D721Med (cell line): ENCODE measurements at places on chromosomes 2 and 18.

DNA sequence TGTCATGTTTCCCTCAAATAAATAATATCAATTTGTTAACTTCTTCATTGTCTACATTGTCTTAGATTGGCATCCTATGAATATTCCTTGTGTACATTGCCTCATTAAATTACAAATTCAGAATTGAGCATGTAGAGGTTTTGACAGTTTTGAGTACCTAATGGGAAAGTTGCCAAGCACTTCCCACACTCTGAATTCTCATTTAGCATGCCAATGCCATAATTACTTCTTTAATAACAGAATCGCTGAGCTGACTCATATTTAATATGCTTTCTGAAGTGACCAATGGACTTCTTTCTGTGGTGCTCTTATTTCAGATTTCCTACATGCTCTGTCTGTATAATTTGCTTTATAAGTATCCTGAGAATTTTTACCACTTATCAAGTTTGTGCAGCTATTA lies 114.4 kb upstream of the NOL4 start:
- no peak for DNase-seq

GRCh38 chr2:232292395-232293154 lies 86.0 kb upstream of the ALPP start:
- no peak for DNase-seq

GRCh38 chr2:113967272-113967671 lies 77.4 kb downstream of the ACTR3 start:
- no peak for DNase-seq

DNA sequence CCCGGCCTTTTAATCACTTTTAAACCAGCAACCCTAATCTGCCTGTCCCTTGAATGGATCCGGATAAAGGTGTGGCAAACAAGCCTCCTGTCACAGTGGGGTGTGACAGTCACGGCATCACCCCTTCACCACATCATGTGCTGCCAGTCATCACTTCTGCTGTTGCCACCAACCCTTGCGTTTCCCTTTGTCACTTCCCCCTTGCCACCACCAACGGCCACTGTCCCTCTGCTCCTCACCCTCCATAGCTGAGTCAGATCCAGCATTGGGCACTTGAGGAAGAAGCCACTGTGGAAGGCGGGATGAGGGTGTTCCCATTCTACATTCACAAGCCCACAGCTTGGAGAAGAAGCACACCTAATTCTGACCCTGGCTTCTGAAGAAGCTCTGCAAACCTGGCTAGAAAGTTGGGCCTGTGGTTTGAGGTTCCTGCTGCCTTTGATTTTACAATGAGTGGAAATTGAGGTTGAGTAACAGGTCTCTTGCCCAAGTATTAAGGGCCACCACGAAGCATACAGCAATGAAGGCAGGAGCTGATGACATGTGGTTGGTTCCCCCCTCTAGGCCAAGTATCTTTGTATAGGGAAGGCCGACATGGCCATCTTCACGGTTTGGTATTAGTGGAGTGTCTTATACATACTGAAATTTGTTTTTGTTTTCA lies 22.9 kb upstream of the DARS1 start:
- DNase-seq, result no peak

DNA sequence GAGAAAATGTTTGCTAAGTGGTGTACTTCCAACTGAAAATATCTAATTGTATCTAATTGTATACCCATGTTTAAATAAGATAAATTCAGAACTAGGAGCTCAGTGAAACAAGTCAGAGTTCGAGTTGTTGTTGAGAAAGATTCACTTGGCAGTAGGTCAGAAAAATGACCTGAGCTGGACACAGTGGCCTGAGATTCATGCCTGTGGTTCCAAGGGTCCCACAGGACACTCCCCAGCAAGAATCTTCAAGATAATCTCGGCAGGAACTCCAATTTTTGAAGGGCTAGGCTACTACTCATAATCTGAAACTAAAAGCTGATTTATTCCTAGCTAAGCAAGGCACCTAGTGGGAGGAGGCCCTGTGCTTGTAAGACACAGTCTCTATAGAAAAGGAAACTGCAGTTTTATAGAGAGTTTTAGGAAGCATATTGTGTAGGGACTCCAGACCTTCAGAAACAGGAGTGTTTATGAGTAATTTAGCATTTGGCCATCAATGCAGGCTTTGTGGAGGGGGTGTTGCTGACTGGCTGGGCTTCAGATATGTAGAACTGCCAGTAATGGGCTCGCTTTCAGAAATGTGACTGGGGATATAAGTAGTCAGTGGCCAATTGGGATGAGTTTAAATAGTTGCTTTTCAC lies 43.2 kb downstream of the SP140 start:
- DNase-seq, result no peak

DNA sequence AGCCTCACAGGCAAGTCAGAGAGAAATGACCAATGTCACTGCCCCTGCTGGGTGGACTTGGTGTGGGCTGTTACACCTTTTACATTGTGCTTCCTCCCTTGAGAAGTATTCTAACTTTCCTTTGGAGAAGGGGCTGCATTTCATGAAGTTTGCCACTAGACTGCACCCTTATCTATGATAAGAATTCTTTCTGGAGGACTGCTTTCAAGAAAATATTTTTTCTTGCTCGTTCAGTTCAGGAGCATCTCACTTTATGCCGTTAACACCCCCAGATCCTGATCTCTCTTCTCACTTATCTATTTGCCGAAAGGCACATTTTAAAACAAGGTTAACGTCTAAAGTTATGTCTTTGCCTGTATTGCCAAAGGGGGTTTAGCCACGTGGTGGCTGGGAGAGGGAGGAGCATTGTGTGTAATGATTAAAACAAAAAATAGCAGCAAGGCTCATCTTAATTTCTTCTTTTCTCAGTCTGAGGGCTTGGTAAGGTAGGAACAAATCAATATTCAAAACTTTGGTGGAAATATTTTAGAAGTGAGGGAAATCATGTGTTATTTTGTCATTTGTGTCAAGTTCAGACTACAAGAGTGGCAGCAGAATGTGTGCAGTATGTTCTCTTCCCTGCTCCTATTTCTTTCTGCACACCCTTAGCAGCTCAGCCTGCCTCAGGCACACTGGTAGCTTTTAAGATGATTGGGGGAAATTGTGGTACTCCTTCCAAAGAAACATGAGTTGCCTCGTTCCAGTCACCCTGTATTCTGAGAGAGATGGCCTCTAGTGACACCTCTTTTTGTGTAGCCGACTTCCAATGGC lies 1.6 kb upstream of the IGFBP5 start:
- no peak for DNase-seq

DNA sequence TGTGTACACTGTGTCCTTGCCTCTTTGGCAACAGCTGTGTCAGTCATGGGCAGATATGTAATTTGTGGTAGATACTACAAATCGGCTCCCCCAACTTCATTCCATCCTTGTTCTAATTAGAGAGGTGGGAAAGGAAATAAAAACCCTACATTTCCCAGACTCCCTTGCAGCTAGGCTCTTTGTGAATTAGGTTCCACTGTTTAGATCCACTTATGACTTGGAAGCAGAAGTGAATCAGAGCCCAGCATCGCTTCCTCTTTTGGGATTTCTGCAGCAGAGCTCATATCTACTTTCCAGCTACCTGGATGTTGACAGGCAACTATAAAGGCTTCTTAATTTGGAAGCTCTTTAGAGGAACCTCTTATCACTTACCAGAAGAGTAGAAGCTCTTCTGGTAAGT lies 34.1 kb upstream of the NARS1 start:
- no peak for DNase-seq

DNA sequence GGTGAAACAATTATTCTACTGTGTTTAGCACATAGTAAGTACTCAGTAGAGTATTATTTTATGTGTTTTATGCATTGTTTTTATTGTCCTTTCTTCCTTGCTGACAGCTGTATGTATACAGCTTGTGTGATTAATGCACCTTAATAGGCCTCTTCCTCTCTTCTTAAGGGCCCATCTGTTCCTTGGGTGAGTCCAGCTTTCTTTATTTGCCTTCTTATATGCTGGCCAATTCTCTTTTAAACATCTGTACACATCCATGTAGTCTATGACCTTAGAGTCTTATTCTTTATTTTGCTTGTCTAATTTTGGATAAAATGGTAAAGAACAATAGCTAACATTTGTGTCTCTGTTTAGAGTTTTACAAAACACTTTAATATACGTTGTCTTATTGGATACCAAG lies 333.7 kb upstream of the MEIS1 start:
- no peak for DNase-seq

- DNase-seq, result no peak
Measured at GRCh38 chr2:217929272-217929671, 73.5 kb downstream of the TNS1 start.

GRCh38 chr2:198351647-198352046 lies 547.3 kb downstream of the PLCL1 start:
- DNase-seq, result no peak

- DNase-seq, result no peak
Measured at GRCh38 chr2:12043131-12043530, 296.7 kb downstream of the LPIN1 start.

DNA sequence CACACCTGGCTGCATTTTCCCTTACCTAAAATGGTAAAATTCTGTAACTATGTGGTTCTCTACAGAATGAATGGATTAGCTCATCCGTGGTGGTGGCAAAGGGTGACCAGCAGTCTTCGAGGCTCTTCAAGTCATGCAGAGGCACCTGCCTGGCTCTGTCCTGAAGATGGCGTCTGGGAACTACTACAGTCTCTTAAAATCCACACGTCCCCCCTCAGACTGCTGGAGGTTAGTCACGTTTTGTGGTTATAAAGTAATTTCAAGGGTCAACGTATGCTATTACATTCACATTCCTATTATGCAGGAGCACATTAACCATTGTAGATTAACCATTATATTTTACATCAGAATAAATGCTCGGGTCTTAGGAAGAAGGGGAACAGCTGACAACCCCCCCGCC lies 616.7 kb downstream of the GALR1 start:
- DNase-seq, result no peak

GRCh38 chr18:63284827-63285733 lies 34.5 kb downstream of the BCL2 start:
- no peak for DNase-seq

DNA sequence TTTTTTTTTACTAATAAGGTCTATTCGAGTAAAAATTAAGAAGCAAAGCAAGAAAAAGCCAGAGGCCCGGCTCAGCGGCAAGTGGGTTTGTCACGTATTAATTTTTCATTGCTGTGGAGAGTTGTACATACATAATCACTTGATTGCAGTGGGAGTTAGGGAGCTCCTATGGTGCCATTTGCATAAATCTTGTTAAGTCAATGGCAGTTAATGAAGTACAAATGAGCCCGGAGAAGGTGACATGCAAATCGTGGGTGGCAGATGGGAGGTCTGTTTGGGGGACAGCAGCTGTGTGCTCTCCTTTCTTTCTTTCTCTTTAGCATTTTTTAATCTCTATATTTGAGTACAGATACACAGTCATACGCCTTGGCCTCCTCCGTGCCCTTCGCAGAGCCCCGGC lies 317.0 kb downstream of the AGAP1 start:
- no peak for DNase-seq

DNA sequence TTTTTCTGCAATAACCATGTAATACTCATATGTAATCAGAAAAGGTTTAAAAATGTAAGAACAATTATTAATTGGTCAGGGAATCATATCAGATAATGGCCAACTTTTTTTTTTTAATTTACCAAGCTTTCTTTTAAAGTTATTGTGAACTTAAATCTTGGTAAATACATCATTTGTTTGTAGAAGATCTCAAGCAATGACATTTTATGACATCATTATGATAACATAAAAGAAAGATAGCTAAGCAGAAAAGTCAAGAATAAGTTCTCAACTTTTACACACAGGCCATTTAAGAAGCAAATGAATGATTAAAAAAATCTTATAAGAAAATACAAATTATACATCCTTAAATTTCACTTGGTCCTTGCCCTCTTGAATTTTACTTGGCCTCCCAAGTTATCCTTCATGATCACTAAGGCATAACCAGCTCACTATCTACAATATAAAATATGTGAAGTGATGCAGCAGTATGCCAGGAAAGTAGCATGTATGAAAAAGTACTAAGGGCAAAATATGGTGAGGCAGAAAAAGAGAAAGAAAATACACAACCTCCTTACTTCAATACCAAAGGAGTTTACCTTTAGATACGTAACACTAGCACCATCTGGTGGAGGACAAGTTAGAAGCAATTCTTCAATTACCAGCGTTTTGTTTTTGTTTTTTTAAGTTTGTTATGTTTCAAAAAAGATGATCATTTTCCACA lies 116.6 kb downstream of the SRBD1 start:
- no peak for DNase-seq

GRCh38 chr2:20563833-20564232 lies 87.1 kb downstream of the HS1BP3 start:
- DNase-seq, result no peak

DNA sequence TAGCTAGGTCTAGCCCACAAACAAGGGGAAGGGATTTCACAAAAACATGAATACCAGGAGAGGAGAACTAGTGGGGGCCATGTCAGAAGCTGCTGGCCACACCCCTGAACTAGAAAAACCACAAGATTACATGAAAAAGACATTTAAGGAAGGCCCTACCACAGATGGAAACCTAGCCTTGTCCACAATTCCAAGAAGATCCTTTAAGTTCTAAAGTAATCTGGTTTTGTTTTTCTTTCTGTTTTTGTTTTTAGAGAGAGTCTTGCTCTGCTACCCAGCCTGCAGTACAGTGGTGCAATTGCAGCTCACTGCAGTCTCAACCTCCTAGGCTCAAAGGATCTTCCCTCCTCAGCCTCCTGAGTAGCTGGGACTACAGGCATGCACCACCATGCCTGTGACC lies 34.2 kb upstream of the CAB39 start:
- no peak for DNase-seq

- no peak for DNase-seq
Measured at GRCh38 chr2:233464056-233464455, 102.5 kb downstream of the USP40 start.

DNA sequence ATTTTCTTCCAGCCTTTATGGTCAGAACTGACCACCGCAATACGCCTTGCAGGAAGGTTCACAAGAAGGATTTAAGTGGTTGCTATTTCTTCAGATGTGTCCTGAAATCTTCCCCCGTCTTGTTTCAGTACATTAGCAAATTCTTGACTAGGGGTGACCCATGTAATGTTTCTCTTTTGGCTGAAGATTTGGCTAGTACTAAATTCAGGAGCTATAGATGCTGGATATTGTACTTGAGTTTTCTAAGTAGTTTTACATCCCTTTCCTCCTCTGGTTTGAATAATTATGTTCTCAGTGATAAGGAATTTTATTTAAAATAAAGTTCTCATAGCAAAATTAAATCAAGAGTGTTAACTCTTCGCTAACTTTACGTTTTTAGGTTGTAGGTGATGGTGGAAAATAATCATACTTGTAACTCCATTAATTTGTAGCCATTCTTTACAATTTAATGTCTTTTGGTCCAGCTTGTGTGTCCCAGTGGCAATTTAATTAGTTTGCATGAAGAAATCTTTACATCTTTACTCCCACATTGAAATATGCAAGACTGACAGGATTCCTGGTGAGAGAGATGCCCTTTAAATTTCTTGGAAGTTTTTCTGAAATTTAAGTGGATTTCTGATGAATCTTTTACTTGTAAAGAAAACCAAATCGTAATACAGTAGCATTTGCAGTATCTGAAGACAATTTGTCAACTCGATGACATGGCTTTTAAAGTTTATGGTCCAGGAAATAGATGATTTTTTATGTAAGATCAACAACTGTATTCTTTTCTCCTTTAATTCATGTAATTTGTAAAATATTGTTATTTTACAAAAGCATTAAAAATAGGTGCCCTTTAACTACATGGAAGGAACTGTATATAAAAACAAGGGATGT lies 2.8 kb downstream of the PHLPP1 start:
- no peak for DNase-seq

- no peak for DNase-seq
Measured at GRCh38 chr18:48621815-48622555, 83.2 kb downstream of the CTIF start.
